Left cardiac atrium (tissue), 4 donors: ENCODE measurements at places on chromosomes 12 and 14.
A peak's percentile ranks its signal among the peaks of the same experiment; 100 is the strongest.

DNA sequence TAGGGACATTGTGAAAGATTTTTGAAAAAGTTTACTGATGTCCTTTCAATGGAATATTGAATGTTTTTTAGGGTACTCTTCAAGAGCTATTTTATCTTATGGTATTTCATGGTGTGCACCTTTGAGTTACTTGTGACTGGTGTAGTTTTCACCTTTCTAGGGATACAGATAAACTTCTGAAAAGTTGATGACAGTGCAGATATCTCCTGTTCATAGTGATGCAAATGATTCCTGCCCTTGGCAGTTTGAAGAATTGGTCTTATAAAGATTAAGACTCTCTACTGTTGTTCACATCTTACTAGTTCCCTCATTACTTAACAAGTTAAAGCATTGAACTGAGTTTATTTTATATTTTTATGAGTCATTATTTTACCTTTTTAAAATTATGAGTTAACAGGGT is 408.9 kb downstream of the TRHDE start:
- no peak for DNase-seq

DNA sequence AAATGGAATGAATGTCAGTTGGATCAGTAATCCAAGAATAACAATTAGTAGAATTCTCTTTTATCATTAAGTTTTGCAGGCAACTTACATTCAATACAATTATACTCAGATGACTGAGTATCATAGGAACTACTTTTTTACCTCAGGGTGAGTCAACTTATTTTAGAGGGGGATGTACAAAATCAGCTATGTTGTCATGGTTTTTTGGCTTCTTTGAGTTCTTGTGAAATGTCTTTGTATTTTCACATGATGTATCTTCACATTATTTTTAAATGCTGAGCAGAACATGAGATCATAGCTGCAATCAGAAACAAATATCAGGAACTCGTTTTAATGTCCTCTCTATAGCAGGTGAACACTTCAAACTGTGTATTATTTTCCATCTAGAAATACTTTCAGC is 65.3 kb upstream of the PTPRR start:
- no peak for DNase-seq

GRCh38 chr12:27627123-27627852 is 69.0 kb upstream of the REP15 start:
- no peak for DNase-seq

GRCh38 chr12:7026854-7027253 is 8.6 kb upstream of the LPCAT3 start:
- no peak for DNase-seq

- no peak for DNase-seq
These were observed 200.2 kb upstream of the MYL2 start for GRCh38 chr12:111120578-111120977.

DNA sequence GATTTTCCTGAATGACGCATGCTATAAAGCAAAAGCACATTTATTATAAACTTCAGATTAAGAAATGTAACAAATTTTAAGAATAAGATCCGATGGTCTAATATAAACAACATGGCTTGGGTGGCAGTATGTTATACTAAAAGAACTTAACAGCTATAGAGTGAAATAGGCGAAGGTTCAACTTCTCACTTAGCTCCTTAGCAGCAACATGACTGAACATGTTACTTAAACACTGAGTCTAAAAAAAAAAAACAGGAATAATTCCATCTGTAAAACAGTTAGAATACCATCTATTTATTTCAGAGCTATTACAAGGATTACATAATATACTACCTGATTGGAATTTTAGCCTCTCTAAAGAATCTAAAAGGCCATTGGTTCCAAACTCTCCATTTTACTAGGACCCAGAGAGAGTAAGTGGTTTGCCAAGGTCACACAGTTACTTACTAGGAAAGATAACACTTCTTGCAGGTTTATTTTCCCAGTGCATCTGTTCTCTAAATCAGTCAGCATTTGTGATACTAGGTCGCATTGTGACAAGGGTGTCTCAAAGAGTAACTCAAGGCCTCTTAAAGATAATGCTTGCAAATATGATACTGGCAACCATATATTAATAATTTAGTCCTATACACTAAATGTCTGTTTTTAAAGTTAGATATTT is 14.8 kb downstream of the OSBPL8 start:
- no peak for DNase-seq

DNA sequence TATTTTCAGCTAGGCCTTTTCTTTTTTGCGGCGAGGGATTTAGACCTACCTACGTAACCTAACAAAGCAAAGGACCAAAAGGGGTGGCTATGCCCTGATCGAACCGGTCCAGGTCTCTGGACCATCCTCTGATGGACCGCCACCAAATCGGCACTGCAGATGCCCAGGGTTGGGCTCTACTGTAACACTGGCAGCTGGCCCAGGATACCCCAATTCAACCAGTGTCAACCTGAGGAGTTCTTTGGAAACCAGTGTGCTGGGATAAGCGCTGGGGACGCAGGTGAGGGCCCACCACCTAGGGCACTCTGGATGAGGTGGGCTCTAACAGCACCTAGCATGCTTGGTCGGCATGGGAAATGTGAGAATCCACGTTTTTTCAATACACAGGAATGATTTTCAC is 32.2 kb downstream of the FBXO21 start:
- DNase-seq, result no peak

- no peak for DNase-seq
These were observed 27.8 kb downstream of the COQ6 start for GRCh38 chr14:73977896-73978295.

GRCh38 chr14:70663707-70664179 is 22.0 kb downstream of the TTC9 start:
- peak; percentile 52 for DNase-seq

GRCh38 chr12:55929306-55929791 is 1.6 kb upstream of the DGKA start:
- DNase-seq, result peak; percentile 31

DNA sequence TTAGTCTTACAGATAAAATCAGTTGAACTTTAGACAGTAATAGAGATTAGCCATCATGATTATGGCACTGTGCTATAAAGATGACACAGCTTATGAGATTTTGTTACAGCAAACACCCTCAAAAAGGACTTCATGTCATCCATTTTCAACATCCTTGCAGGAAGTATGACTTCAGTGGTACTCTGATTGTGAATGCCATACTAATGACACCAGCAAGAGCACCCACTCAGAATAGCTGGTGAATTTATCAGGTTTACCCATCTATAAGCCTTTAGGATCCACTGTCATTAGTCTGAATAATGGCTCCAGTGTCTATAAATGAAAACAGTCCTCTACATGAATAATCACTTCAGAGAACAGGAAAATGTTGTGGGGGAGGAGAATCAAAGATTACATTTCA is 615.2 kb downstream of the RPS29 start:
- no peak for DNase-seq

DNA sequence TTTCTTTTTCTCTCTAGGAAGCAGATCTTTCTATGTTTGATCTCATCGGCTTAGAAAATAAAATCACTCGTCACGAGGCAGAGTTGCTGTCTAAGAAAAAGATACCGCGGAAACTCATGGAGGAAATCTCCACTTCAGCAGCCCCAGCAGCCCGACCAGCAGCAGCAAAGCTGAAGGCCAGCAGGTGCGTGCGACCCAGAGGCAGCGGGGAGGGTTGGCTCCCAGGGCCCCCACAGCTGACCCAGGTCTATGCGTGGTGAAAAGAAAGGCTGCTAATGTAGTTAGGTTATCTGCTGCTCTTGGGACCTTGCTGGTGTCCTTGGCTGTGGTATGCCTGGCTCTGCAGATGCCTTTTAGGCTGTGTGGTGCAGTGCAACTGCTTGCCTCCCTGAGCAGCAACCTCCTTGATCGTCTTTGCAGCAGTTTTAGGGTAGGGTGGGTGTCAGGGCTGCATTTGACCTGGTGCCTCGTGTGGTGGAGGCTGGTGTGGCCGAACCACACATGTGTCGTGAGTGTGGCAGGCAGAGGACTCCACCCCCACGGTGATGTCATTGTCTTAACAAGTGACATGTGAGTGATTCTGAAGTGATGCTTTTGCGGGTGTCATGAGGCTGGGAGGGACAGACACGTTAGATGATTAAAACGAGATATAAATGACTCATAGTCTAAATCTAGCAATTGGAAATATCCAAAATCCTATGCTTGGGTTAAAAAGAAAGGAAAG is 68.6 kb downstream of the EP400 start:
- no peak for DNase-seq

GRCh38 chr12:5882511-5883190 is 62.4 kb downstream of the ANO2 start:
- DNase-seq, result no peak

GRCh38 chr12:100329800-100330199 is 27.1 kb upstream of the SLC17A8 start:
- no peak for DNase-seq

GRCh38 chr12:94157181-94157580 is 8.8 kb downstream of the PLXNC1 start:
- no peak for DNase-seq

- no peak for DNase-seq
These were observed 51.2 kb downstream of the TESPA1 start for GRCh38 chr12:54933376-54933775.

DNA sequence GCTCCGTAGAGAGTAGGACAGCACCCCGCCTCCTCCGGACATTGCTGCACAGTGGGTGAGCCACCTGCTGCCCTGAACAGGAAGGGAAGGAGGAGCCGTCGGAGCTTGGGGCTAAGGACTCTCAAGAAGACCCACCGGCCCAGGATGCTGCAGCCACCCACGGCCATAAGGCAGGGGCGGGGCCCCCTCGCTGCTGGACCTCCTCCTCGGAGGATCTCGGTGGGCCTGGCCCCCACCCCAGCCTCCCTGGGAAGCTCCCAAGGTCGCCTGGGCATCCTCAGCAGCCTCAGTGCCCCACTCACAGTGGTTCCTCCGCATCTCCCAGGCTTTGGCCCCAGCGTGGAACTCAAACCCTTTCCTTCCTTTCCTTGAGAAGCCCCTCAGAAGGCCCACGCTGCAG is 68.6 kb upstream of the DIO3 start:
- no peak for DNase-seq

GRCh38 chr14:81384900-81385299 is 15.2 kb downstream of the STON2 start:
- DNase-seq, result no peak

DNA sequence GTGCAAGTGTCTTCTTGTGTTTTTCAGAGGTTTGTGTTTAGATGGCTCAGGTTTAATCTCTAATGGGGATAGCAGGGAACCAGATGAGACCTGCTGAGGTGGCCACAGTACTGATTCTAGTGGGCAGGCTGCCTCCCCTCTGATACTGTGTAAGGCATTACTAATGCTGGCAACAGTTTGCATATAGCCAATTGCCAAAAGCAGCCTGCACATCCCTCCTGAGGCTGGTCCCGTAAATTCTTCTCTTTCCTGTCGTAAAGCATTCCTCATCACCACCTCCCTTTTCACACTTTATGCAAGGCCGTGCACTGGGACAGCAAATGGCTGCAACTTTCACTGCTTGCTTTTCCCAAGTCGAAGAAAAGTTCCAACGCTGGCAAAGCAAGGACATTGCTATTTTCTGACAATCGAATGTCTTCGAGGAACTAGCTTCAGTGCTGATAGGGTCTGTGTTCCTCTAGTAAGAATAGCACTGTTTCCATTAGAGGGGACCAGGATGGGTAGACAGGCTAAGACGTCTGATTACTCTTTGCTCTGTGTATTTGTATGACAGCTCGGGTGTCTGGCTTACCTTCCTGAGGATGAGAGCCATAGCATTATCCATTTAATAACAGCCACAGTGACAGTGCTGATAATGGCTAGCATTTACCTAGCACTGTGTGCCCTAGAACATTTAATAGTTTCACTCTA is 178.2 kb upstream of the HIF1A start:
- DNase-seq, result no peak

- peak; percentile 25 for DNase-seq
These were observed 23.3 kb upstream of the SLC15A5 start for GRCh38 chr12:16300736-16301135.

- DNase-seq, result no peak
These were observed 124.6 kb downstream of the RFLNA start for GRCh38 chr12:124419292-124420040.

- DNase-seq, result peak; percentile 49
These were observed 6.3 kb downstream of the B4GALNT3 start for GRCh38 chr12:466039-466438.

DNA sequence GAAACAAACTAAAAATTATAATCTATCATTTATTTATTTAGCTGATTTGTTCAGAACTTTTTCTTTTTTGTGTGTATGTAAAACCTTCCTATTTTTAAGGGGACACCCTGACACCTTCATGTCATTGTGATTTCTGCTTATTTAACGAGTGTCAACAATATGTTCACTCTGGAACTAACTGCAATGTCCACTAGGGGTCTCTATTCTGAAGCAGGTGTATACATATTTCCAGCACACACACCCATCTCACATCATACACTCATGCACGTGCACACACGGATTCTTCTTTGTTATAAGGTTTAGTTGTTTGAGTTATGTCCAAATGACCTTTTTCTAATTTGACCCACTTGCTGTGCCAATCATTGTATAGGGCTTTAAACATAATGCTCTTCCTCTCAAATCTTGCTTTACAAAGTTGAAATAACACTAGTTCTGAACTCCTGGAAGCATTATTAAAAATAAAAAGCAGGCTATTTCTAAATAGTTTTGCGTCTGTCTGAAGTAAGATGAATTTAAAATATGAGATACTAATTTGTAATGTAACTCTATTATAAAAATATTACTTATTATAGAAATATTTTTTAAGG is 15.5 kb downstream of the E2F7 start:
- no peak for DNase-seq

DNA sequence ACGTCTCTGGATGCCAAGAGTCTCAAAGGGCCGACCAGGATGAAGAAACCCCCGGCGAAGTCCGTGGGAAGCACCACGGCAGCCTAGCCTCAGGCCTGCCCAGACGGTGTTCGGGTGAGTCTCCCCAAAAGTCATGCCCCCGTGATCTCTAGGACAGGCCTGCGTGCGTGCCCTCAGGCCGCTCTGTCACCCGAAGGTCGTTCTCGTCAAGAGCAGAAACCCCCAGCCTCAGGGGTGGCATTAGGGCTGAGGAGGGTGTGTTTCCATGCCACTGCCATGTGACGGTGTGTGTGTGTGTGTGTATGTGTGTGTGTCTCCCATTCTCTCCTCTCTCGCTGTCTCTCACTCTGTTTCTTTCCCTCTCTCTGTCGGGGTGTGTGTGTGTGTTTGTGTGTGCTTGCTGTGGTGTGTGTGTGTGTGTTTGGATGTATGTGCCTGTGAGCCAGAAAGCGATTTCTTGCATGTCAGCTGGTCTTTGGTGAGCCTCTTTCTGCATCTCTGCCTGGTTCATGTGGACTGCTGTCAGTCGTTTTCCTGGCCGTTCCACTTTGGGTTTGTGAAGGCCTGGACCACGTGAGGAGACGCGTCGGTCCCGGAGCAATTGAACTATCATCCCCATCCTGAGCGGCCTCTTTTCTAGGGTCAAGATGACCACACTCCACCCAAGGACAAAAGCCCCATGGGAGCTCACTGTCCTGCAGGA is 772.5 kb upstream of the ALG10B start:
- DNase-seq, result no peak

GRCh38 chr12:48671231-48671856 is 10.7 kb downstream of the KANSL2 start:
- DNase-seq, result no peak
